Mucosa of descending colon (tissue), 3 donors: ENCODE measurements at places on chromosomes 1 and 21. TPM values are rescaled to one million over a fixed set of nuclear protein-coding genes. Genes with fewer than 3 reads are reported as not detected.

CSTB gene
- total RNA-seq: 64.5 TPM

- peak; percentile 35 for DNase-seq
Observed at GRCh38 chr1:41461790-41462679, 22.4 kb downstream of the EDN2 start.

DNA sequence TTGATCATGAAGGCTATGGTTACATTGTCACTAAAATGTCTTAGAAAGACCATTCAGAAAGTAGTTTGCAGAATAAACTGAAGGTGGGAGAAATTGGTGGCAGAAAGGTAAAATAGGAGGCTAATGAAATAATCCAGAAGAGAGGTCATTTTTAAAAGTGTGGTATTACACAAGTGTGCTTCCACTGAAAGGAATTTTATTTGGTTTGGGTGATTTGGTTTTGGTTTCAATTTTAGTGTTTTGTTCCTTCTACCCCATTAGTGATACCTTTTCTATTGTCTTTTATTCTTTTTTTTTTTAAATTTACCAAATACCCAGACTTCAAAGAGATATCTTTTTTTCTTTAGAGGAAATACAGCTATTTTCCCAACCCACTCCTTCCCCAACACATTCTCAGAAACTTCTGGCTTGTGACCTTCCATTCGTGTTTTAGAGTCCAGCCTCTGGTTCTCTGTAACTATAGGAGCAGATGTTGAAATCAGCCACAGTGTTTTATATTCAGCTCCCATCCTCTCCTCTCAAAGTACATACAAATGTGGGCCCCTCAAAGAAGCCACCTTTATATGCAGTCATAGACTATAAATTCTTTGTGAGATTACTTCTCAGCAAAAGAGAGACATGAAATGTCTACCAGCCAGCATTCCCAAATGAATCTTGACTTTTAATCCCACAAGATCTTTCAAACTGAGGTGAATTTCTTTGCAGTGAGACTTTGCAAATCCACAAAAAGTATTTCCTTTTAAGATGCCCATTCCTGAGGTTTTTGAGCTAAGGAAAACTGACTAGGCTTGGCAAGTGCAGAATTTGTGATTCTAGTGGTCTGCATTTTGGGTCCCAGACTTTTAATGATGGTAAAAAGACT lies 42.0 kb upstream of the PALMD start:
- no peak for DNase-seq

ZNF672 gene
- 38.3 TPM for total RNA-seq

GRCh38 chr1:44315521-44315920 lies 39.5 kb downstream of the ERI3 start:
- no peak for DNase-seq

DNA sequence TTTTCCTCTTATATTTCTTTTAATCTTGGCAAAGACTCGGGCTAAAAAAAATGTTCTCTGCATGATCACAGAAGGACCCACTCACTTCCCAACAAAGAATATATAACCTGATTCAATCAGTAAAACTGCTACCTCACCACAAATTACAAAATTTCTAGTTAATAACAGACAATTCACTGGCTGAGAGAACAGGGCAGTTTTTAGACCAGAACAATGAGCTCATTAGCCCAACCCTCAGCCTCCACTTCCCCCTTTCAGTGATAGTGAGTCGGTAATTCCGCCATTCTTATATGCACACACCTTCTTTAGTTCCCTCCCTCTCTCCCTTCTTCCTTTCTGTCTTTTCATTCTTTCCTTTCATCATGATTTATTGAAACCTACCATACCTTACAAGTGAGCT lies 8.9 kb downstream of the SIPA1L2 start:
- DNase-seq: no peak

DNA sequence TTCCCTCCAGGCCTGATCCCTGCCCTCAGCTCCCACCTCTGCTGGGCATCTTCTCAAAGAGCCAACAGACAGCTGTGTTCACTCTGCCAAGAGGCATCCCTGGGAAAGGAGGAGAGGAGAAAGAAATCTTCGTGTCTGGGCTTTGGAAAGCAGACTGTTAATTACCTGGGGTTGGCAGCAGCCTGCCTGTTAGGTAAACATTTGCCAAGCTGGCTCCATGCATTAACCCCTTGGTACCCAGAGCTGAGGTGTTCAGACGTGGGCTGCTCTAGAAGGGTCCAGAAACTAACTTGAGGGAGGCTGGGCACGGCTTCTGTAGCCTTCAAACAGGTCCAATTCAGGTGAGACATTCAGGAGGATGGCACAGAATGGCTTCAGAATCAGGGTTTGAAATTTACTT lies 8.7 kb upstream of the EXTL1 start:
- no peak for DNase-seq

STUM gene
- 1.2 TPM for total RNA-seq

DNA sequence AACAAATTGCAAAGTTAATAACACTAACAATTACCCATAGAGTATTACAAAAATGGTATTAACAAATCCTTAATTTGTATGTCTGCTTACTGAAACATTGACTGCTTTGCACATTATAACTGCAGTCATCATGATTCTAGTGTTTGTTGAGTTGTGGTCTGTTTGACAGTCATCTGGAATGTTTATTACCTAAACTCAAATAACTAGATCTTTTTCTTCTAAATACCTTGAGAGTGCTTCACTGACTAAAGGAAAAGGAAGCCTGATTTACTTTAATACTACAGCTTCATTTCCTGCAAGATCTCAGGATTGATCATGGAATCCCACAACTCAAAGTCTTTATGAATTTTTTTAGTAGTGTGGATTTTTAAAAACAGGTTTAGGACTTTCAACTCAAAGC lies 70.0 kb downstream of the HMCN1 start:
- no peak for DNase-seq

DNA sequence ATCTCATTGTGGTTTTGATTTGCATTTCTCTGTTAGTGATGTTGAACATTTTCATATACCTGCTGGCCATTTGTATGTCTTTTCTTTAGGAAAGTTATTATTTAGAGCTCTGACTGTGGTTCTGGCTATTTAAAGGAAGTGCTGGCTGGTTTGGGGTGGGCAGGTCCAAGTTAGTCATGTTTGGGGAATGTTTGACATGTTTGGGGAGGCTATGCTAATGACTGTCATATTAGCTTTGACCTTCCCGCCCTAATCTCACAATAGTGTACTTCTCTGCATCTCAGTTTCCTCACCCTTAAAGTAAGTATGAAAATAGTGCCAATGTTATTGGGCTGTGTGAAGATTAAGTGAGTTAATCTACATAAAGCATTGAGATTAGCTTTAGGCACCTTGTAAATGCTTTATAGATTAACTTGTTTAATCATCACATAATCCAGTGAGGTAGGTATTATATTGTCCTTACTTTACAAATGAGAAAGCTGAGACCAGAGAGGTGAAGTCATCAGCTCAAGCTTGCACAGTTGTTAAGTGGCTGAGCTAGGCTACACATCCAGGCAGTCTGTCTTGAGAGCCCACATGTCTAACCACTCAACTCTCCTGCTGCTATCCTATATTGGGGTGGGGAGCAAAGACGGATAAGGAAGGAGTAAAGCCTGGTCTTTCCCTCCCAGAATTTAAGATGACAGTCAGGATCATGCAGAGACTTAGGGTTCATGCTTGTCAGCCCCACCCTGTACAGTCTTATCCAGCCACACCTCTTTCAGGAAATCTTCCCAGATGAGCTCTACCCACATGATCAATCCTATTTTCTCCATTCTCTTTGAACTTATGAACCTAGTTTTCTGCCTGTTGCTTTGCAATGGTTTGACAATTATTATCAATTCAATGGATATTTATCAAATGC lies 22.8 kb upstream of the CRNN start:
- DNase-seq: no peak

KRTAP21-3 gene
- not detected for total RNA-seq

DNA sequence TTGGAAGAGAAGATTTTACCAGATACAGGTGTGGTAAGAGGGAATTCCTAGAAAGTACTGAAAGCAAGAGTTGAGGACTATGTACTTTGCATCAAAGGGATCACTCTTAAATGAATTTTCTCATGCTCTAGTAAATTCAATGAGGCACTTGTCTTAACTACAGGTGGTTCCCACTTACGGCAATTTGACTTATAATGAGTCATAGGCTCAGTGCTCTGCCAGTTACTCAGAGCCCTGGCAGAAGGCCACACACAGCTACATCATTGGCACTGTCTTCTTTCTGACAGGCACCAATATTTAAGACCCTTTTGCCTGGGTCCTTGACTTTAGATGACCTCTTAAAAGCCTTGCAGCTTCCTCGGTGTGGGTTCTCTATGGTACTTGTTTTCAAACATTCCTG lies 15.9 kb upstream of the ADAMTS5 start:
- DNase-seq: no peak
